ENCODE measurements at places on chromosomes 1 and 21. TPM values are rescaled to one million over a fixed set of nuclear protein-coding genes. Genes with fewer than 3 reads are reported as not detected.

Gene CNR2
- total RNA-seq: not detected

DNA sequence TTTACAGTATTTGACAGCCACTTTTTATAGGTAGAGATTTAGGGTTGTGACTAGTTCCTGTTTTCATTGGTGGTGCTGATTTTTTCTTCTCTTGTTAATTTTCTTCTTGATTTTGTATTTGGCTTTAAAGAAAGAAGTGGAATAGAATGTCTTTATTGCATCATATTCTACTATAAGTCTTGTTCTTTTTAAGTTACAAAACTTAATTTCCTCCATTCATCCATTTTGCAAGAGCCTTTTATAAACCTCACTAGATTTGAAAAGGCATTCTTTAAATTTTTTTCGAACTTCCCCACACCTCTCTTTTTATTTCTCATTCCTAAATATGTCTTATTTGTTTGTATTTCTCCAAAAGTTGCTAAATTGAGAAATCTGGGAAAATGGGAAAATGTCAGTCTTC, 1368.6 kb upstream of the ADGRL4 start:
- no peak for ATAC-seq

GRCh38 chr1:30782361-30783255, 25.0 kb upstream of the LAPTM5 start:
- peak; percentile 73 for ATAC-seq

DNA sequence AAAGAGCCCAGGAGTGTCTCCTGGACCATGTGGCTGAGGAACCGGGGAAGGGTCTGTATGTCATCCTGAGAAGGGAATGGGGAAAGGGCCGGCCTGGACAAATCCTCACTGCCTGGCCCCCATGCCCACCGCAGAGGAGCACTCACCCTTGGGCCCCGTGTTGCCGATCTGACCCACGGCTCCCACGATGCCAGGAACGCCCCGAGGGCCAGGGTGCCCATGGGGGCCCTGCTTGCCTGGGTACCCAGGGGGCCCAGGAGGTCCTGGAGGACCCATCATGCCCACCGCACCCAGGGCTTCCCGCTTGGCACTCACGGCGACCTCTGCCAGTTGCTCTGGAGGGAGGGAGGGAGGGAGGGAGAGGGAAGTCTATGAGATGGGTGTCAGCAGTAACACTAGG, 14.6 kb downstream of the COL9A2 start:
- no peak for ATAC-seq

- no peak for ATAC-seq
Observed at GRCh38 chr1:213744780-213745179, 243.0 kb upstream of the PROX1 start.

- no peak for ATAC-seq
Observed at GRCh38 chr1:244165701-244166100, 114.6 kb downstream of the ZBTB18 start.

- ATAC-seq: no peak
Observed at GRCh38 chr1:67009792-67010191, 44.2 kb downstream of the SLC35D1 start.

GRCh38 chr1:23296931-23297330, 47.2 kb downstream of the HNRNPR start:
- no peak for ATAC-seq

DNA sequence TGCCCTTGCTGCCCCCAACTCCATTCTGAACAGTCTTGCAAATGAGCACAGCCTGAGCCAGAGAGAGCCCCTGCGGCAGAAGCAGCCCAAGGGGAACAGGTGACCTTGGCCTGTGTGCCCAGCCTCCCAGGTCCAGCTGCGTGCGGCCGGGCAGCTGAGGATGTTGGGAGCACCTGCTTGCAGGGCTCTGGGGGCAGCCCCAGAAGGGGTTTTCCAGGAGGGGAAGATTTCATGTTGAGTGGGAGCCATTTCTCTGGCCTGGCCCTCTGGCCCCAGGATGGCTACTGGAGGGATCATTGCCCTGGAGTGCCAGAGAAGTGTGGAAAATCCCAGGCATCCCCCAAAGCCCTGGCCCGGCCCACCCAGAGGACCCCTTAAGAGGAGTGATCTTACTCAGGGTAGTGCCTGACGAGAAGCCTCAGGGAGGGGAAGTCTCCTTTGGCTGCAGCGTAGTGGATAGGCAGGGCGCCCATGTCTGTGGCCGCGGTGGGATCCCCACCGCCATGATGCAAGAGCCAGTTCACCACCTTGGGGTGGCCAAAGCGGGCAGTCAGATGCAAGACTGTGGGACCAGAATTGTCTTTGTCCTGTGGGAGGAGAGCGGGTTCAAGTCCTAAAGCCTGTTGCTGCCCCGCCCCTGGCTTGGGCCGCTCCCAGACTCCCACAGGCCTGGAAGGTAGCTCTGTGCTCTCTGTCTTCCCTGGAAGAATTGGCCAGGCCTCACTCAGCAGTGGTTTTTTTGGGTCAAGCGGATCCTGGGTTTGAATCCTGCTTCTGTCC, 20.6 kb upstream of the RNU1-4 start:
- no peak for ATAC-seq

DNA sequence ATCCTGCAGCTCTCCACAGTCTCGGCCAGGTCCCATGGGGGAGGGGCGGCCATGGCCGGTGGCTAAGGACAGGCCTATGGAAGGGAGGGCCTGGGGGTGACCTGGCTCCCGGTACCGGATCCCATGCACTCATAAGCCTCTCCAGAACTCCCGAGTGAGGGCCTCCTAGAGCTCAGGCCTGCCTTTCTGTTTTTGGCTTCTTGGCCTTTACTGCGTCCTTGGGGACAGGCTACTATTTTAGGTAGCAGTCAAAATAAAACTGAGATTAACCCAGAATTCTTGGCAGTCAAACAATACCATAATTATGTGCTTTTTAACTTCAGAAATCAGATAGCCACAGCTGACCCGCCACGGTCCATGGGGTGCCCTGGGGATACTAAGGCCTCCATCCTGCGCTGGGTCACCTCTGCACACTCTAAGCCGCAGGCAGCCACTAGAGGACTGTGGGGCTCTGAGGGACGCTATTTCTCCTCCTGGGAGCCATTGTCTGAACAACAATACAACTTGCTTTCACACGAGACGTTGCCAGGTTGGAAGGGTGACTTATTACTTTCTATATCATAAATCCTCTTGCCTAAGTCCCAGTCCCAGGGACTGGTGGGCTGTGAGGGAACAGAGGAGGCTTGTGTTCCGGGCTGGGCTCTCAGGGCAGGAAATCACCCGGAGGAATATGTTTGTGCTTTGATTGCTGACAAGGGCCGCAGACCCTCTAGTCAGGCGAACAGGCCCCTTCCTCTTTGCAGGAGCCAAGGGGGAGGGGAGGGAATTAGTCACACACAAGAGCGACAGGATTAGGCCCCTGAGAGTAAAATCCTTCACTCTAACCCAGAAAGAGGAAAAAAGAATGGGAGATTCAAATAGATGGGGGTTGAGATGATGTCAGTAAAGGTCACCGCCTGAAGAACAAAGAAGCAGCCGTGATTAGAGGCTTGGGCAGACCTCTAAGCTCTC, 40.7 kb upstream of the BCAR3 start:
- no peak for ATAC-seq

DNA sequence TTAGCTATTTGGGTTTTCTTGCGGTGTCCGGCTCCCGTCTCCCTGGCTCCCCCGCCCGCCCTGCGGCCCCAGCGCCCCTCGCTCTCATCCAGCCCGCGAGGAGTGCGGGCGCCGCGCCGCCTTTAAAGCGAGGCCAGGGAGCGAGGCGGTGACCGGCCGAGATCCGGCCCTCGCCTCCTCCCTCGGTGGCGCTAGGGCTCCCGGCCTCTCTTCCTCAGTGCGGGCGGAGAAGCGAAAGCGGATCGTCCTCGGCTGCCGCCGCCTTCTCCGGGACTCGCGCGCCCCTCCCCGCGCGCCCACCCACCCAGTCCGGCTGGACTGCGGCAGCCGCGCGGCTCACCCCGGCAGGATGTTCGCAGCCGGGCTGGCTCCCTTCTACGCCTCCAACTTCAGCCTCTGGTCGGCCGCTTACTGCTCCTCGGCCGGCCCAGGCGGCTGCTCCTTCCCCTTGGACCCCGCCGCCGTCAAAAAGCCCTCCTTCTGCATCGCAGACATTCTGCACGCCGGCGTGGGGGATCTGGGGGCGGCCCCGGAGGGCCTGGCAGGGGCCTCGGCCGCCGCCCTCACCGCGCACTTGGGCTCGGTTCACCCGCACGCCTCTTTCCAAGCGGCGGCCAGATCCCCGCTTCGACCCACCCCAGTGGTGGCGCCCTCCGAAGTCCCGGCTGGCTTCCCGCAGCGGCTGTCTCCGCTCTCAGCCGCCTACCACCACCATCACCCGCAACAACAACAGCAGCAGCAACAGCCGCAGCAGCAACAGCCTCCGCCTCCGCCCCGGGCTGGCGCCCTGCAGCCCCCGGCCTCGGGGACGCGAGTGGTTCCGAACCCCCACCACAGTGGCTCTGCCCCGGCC, 492 bp downstream of the HLX start:
- ATAC-seq: peak; percentile 84

Gene OR2M7
- total RNA-seq: not detected

Measured in motor neuron (in vitro differentiated cells).